ENCODE measurements at places on chromosomes 4 and X. TPM values are rescaled to one million over a fixed set of nuclear protein-coding genes. Genes with fewer than 3 reads are reported as not detected.
A peak's percentile ranks its signal among the peaks of the same experiment; 100 is the strongest.

- 0 out of 2 replicates have a peak, but pooled peaks cover 3% of the 10 kb centered on the region for H3K4me1 ChIP-seq
- no peaks in the 10 kb centered on the region for H3K36me3 ChIP-seq
- H3K27me3 ChIP-seq = no peaks in the 10 kb centered on the region
Measured at GRCh38 chr4:37872310-37872988, 18.4 kb upstream of the TBC1D1 start.

DNA sequence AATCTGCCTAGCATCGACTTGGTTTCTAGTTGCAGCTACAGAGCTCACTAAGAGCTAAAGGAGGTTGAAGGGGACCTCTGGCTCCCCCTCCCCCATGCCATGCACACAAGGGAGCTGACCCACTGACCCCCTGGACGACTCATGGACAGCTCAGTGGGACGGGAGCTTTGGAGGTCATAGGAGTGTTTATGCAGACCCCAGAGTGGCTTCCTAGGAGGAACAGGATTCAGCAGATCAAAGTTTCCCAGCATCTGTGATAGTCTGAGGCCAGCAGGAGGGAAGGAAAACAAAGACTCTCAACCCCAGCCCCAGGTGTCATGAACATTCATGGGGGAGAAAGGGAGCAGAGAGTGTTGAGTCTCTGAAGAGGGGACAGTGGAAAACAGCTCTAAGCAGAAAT lies 104.4 kb downstream of the ARSF start:
- H3K27ac ChIP-seq = no peak overlapping the region
- H3K27me3 ChIP-seq = no peaks in the 10 kb centered on the region
- H3K4me3 ChIP-seq = no peak overlapping the region
- H3K4me1 ChIP-seq = no peaks in the 10 kb centered on the region
- H3K36me3 ChIP-seq = no peaks in the 10 kb centered on the region

GRCh38 chr4:15653420-15653819 lies 1.7 kb downstream of the FBXL5 start:
- H3K27me3 ChIP-seq = no peaks in the 10 kb centered on the region
- peak overlapping the region; percentile 91 for H3K27ac ChIP-seq
- H3K36me3 ChIP-seq = 0 out of 2 replicates have a peak, but pooled peaks cover 2% of the 10 kb centered on the region
- H3K4me3 ChIP-seq = peak overlapping the region; percentile 71

- H3K27ac ChIP-seq = no peak overlapping the region
- H3K27me3 ChIP-seq = no peaks in the 10 kb centered on the region
- H3K4me1 ChIP-seq = no peaks in the 10 kb centered on the region
- no peaks in the 10 kb centered on the region for H3K36me3 ChIP-seq
- no peak for DNase-seq
Measured at GRCh38 chr4:174058846-174059245, 224.6 kb downstream of the FBXO8 start.

- DNase-seq = no peak
- no peaks in the 10 kb centered on the region for H3K4me1 ChIP-seq
- no peak overlapping the region for H3K27ac ChIP-seq
- no peaks in the 10 kb centered on the region for H3K36me3 ChIP-seq
- H3K27me3 ChIP-seq = 0 out of 2 replicates have a peak, but pooled peaks cover 11% of the 10 kb centered on the region
- H3K4me3 ChIP-seq = no peak overlapping the region
Measured at GRCh38 chr4:164799410-164799809, 45.5 kb downstream of the SMIM31 start.

DNA sequence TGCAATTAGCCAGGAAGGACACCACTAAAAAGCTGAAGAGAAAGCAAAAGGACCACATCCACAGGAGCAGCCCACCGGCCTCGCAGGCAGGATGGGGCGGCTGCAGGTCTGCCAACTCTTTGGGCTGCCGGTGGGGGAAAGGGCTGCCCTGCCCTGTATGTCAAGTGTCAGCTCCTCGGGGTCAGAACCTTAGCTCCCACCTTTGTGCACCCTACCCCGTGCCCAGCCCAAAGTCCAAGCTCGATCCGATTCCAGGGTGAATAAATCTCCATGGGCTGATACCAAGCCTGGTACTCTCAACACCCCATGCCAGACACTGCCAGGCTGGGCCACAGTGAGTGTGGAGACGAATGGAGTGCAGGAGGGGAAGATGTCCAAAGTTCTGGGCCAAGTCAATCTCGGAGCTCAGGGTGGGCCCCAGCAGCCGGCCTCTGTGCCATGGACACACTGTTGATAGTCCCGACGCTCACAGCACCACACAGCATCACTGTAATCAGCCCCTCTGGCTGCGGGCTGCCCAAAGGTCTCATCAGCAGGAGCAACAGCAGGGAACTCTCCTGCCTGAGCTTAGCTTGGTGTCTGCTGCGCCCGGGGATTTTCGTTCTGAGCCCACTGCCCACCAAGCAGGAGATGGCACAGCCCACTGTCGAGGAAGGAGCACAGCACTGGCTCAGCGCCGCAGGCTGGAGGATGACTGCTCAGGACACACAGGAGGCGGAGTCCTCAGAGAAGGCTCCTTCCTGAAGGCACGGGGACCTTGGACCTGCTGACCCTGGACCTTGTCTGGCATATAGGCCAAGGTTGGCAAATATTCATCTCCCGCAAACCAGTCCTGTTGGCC lies 84.4 kb downstream of the JAKMIP1 start:
- H3K4me1 ChIP-seq = no peaks in the 10 kb centered on the region
- H3K27me3 ChIP-seq = no peaks in the 10 kb centered on the region
- no peak overlapping the region for H3K27ac ChIP-seq
- H3K36me3 ChIP-seq = no peaks in the 10 kb centered on the region
- DNase-seq = no peak
- H3K4me3 ChIP-seq = no peak overlapping the region

DNA sequence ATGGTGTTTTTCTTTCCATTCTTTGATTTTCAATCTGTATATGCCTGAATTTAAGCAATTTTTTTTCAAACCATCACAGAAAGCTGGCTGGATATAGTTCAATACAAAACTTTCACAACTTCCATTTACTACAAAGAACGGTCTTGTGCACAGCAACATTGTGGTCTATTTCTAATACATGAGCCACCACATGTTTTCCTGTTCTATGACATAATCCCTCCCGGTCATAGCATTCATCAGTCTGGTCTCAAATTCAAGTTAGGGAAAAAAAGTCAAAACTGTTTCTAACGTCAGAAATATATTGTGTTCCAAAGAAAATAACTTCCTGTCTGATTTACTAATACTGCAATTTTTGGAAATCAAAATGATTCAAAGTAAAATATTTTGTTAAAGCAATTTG lies 7.5 kb upstream of the CXCL6 start:
- H3K27me3 ChIP-seq = no peaks in the 10 kb centered on the region
- H3K27ac ChIP-seq = no peak overlapping the region
- no peaks in the 10 kb centered on the region for H3K36me3 ChIP-seq

DNA sequence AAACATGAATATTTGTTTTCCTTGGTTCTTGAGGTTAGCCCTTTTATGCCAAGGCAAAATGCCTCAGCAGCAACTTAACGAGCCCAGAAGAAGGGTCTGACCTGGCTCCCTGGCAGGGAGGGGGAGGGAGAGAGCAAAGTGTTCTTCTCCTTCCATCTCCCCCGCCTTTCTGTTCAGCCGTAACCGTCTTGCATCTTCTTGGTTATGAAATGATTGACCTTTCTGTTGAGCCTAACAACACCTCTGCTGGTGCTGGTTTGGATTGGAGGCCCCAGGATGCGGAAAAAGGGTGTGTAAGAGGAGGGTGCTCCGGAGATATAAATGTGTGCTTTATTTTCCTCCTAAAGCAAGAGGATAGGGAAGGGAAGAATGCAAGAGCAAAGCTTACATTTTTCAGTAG lies 44.7 kb downstream of the PTTG2 start:
- H3K4me1 ChIP-seq = no peaks in the 10 kb centered on the region
- H3K27ac ChIP-seq = no peak overlapping the region
- no peaks in the 10 kb centered on the region for H3K27me3 ChIP-seq
- H3K36me3 ChIP-seq = no peaks in the 10 kb centered on the region

DNA sequence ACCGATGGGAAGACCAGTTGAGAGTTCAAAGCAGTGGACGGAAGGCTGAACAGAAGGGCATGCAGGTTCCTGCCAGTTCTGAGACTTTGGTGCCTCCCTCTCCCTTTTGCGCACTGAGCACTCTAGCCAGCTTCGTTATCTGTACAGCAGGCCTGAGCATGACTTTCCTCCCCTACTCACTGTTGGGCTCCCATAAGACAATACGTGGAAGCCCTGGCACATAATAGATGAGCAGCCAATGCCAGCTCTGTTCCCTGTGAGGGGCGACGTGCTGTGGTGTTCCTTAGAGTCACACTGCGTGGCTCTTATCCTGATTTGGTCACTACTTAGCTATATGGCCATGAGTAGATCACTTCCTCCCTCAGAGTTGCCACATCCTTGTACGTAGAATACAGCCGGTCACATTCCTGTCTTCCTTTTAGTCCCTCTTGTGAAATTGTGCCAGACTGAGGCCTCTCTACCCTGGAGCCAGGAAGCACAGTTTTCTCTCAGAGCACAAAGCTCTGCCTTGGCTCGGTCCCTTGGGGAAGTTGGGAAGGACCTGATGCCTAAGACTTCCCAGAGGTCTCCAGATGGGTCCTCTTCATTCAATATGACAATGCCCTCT lies 160.4 kb upstream of the MAMLD1 start:
- H3K36me3 ChIP-seq = no peaks in the 10 kb centered on the region
- no peak overlapping the region for H3K4me3 ChIP-seq
- peaks cover 11% of the 10 kb centered on the region for H3K4me1 ChIP-seq
- H3K27me3 ChIP-seq = no peaks in the 10 kb centered on the region
- no peak overlapping the region for H3K27ac ChIP-seq
- no peak for DNase-seq

DNA sequence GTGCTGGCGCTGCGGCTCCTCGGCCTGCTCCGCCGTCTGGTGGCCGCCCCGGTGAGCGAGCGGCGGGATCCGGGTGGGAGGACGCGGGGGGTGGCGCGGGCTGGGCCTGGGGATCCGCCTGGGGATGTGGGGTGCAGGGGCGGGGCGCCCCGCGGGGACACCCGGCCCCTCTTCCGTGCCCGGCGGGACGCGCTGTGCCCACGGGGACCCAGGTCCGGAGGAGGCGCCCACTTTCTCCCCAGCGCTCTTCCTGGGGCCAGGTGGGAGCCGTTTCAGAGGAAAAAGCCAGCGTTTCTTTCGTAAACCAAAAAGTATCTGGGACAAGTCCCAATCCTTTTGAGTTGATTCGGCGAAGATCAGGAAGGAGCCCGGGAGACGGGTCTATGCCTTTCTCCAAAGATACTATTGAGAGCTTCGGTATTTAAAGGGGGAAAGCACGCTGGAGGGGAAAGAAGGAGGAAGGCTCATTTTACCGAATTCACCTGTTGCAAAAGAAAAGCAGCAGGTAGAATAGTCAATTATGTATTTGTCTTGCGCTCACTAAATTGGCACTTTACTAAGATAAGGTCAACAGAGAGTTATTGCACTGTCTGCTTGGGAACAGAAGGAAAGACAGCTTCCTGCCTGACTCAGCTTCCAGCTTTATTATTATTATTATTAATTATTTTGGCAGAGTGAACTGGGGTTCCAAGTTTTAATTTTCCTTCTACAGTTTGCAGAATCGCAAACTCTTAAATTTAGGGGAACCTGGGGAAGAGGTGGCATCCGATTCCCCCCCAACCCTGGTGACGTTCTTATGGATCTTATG lies 81.5 kb upstream of the CD99 start:
- no peaks in the 10 kb centered on the region for H3K4me1 ChIP-seq
- no peak for DNase-seq
- peak overlapping the region; percentile 65 for H3K27ac ChIP-seq
- peaks cover 3% of the 10 kb centered on the region for H3K36me3 ChIP-seq

GRCh38 chr4:162836773-162837172 lies 329.9 kb downstream of the NAF1 start:
- no peak for DNase-seq
- no peak overlapping the region for H3K27ac ChIP-seq
- H3K4me1 ChIP-seq = no peaks in the 10 kb centered on the region
- H3K4me3 ChIP-seq = no peak overlapping the region

GRCh38 chrX:15430584-15430983 lies 46.4 kb upstream of the VEGFD start:
- no peaks in the 10 kb centered on the region for H3K27me3 ChIP-seq
- H3K36me3 ChIP-seq = no peaks in the 10 kb centered on the region
- no peak overlapping the region for H3K4me3 ChIP-seq
- H3K4me1 ChIP-seq = no peaks in the 10 kb centered on the region
- H3K27ac ChIP-seq = no peak overlapping the region
- no peak for DNase-seq

GRCh38 chrX:44675362-44676024 lies 132.8 kb upstream of the FUNDC1 start:
- H3K4me1 ChIP-seq = no peaks in the 10 kb centered on the region
- H3K27me3 ChIP-seq = peaks cover 5% of the 10 kb centered on the region
- no peak overlapping the region for H3K4me3 ChIP-seq
- H3K27ac ChIP-seq = peak overlapping the region; percentile 79

DNA sequence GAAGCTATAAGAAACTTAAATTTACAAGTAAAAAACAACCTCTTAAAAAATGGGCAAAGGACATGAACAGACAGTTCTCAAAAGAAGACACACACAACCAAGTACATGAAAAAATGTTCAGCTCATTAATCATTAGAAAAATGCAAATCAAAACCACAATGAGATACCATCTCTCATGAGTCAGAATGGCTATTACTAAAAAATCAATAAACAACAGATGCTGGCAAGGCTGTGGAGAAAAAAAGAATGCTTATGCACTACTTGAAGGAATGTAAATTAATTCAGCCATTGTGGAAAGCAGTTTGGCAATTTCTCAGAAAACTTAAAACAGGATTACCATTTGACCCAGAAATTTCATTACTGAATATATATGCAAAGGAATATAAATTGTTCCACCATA lies 666.3 kb upstream of the GRIA3 start:
- no peak overlapping the region for H3K4me3 ChIP-seq
- DNase-seq = no peak
- H3K36me3 ChIP-seq = no peaks in the 10 kb centered on the region

- H3K4me3 ChIP-seq = no peak overlapping the region
- H3K27ac ChIP-seq = no peak overlapping the region
- H3K4me1 ChIP-seq = no peaks in the 10 kb centered on the region
- no peak for DNase-seq
- no peaks in the 10 kb centered on the region for H3K27me3 ChIP-seq
Measured at GRCh38 chrX:63713526-63713925, 71.5 kb downstream of the ARHGEF9 start.

GRCh38 chr4:20298986-20299385 lies 47.3 kb downstream of the SLIT2 start:
- no peak overlapping the region for H3K4me3 ChIP-seq
- H3K27ac ChIP-seq = no peak overlapping the region
- no peaks in the 10 kb centered on the region for H3K4me1 ChIP-seq

GRCh38 chr4:7857238-7857701 lies 82.4 kb downstream of the AFAP1 start:
- no peak for DNase-seq
- H3K27ac ChIP-seq = peak overlapping the region; percentile 85
- H3K36me3 ChIP-seq = peaks cover 36% of the 10 kb centered on the region

- no peaks in the 10 kb centered on the region for H3K36me3 ChIP-seq
- H3K27ac ChIP-seq = no peak overlapping the region
- no peak overlapping the region for H3K4me3 ChIP-seq
- H3K27me3 ChIP-seq = no peaks in the 10 kb centered on the region
- DNase-seq = no peak
- H3K4me1 ChIP-seq = no peaks in the 10 kb centered on the region
Measured at GRCh38 chr4:142707401-142707800, 138.7 kb downstream of the INPP4B start.

GRCh38 chr4:107885865-107886264 lies 45.5 kb upstream of the CYP2U1 start:
- H3K4me3 ChIP-seq = no peak overlapping the region
- H3K4me1 ChIP-seq = no peaks in the 10 kb centered on the region
- no peaks in the 10 kb centered on the region for H3K36me3 ChIP-seq
- no peak for DNase-seq
- H3K27ac ChIP-seq = no peak overlapping the region
- no peaks in the 10 kb centered on the region for H3K27me3 ChIP-seq

Gene GPR34
- not detected for polyA plus RNA-seq

Gene CLCN5
- 1.9 TPM for polyA plus RNA-seq

Gene S100G
- not detected for polyA plus RNA-seq

Gene PNCK
- polyA plus RNA-seq = 2.5 TPM

Gene FAM114A1
- polyA plus RNA-seq = 54.2 TPM

Gene MAP7D3
- 6.7 TPM for polyA plus RNA-seq

Gene SASH3
- polyA plus RNA-seq = not detected

Data from SK-N-SH (cell line).